ENCODE measurements at places on chromosomes 7 and 10. TPM values are rescaled to one million over a fixed set of nuclear protein-coding genes. Genes with fewer than 3 reads are reported as not detected.
A peak's percentile ranks its signal among the peaks of the same experiment; 100 is the strongest.

The MAD1L1 gene
- 31.6 TPM for total RNA-seq

The AGBL3 gene
- total RNA-seq = 6.4 TPM

The ADAMTS14 gene
- 0.87 TPM for total RNA-seq

DNA sequence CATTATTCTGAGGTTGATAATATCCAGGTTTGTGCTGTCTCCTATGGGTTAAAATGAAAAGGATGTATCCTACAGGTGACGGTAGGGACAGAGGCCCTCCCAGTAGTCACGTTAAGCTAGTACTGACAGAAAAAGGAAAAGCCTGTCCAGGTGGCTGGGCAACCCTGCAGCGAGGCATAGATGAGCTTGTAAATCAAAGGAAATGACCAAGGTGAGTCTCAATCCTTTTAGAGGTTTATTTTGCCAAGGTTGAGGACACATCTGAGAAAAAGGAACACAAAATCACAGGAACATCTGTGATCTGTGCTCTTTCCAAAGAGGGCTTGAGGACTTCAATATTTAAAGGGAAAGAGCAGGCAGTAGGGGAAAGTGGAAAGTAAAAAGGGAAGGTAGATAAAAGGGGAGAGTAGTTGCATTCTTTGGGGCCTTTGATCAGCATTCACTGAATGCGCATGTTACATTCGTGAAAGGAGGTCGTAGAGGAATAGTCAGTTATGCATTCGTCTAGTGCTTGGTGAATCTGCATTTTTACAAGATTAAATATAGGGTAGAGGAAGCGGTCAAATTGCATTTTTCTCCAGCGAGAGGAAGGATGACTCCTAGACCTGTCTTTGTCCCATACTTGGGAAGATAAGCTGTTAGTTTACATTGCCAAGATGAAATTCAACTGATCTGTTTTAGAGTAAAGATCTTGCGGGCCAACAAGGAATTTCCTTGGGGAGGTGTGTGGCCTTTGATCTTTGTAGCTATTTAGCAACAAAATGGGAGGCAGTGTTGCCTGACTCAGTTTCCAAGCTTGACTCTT lies 884 bp upstream of the GSTO1 start:
- DNase-seq = no peak

GRCh38 chr10:66835400-66835799 lies 90.4 kb upstream of the LRRTM3 start:
- DNase-seq = no peak

GRCh38 chr7:83851551-83851950 lies 202.6 kb upstream of the SEMA3E start:
- no peak for DNase-seq

DNA sequence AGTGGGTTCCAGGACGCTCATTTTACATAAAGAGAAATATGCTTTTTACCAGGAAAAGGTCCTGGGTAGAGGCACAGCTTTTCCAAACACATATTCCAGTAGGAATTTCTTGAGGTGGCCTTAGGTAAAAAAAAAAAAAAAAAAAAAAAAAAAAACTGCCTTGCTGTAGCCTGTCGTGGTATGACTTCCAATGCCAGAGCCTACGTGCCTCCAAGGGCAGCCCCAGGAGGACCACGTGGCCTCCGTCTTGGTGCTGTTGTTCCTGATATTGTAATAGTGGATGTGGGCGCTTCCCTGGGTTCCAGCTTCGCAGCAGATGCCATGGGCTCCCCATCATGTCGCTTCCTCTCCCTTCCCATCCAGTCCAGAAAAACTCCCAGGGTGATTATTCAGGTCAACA lies 49.3 kb downstream of the PRKAG2 start:
- no peak for DNase-seq

- no peak for DNase-seq
Observed at GRCh38 chr7:91692800-91693199, 187.7 kb downstream of the MTERF1 start.

DNA sequence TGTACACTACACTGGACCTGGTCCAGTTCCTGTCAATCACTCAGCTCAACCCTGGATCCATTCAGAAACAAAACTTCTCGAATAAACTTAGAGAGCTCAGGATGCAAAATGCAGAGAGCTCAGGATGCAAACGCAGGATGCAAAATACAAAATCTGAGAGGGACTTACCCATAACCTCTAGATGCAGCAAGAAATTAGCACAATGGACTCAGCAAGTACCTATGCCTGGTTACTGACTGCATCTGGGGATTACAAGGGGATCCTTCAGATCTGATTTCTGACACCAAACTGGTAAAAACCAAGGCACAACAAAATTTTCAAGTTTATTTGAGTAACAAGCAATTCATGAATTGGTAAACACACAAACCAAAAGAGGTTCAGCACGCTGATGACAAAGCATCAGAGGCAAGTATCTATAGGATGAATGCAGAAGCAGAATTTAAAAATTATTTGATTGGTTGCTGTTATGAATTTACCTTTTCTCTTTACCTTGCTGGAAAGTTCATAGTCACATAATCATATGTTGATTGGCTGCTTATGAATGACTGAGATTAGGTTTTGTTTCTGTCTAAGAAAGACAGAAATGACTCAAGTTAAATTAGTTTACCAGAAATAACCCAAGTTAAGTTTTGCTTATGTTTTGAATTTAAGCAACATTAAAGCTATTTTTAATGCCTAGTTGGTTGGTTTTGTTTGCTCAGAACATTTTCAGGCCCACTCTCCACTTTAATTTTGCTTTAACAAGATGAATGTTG lies 11.4 kb downstream of the GIMAP6 start:
- DNase-seq = no peak

DNA sequence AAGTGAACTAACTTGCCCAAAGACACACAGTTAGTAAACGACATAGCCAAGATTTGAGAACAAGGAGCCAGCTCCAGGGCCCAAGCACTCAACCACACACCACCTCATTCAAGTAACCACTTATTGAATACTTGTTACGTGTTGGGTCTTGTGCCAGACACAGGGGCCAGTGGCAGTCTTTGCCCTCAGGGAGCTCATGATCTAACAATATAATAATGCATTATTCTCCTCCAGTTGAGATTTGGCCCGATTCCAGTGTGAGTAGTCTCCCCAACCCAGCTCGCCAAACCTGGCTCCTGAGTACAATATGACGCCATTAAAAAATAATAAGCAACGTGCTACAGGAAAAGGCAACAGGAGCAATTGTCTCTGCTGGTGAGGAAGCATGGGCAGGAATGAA lies 14.4 kb upstream of the STK17A start:
- no peak for DNase-seq

- DNase-seq = no peak
Observed at GRCh38 chr7:73739387-73739767, 775 bp upstream of the ABHD11 start.

DNA sequence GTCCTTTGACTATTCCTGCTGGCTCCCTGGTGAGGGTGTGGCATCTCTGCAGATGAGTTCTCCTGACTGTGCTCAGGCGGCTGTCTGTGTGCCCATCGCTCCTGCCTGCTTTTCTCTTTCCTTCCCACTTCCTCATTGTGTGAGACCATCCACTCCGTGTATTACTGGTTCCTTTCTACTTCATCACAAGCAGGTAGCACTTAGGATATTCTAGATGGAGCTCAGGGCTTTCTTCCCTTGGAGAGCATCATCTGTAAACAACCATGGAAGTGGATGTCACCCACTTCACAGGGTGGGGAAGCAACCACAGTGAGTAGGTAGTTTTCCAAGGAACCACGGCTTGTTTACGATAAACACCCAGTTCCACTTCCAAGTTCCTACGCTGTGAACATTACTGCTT lies 15.7 kb downstream of the DNAJB6 start:
- no peak for DNase-seq

DNA sequence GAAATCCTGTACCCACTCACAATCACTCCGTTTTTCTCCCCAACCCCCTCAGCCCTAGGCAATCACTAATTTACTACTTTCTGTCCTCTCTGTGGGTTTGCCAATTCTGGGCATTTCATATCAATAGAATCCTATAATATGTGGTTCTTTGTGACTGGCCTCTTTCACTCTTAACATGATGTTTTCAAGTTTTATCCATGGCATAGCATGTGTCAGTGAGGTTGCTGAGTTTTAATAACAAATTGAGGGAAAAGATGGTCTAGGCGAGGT lies 11.9 kb downstream of the PLAU start:
- no peak for DNase-seq

GRCh38 chr7:142469696-142470543 lies 212.1 kb upstream of the PRSS58 start:
- DNase-seq = no peak

DNA sequence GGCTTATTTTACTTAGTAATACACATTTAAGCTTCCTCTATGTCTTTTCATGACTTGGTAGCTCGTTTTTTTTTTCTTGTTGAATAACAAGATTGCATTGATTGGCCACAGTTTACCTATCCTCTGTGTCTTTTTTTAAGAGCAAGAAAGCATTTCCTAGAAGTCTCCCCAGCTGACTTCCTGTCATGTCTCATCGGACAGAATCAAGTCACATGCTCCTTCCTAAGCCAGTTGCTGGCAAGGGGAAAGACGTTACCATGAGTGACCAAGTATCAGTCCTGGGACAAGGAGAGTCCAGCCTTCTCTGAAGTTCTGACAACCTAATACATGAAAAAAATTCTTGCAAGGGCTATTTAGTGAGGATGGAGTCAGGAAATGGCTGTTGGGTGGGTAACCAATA lies 24.9 kb upstream of the SFRP5 start:
- no peak for DNase-seq

GRCh38 chr7:71630516-71630915 lies 498.6 kb downstream of the GALNT17 start:
- no peak for DNase-seq

GRCh38 chr7:135943134-135943879 lies 33.9 kb downstream of the MTPN start:
- no peak for DNase-seq

DNA sequence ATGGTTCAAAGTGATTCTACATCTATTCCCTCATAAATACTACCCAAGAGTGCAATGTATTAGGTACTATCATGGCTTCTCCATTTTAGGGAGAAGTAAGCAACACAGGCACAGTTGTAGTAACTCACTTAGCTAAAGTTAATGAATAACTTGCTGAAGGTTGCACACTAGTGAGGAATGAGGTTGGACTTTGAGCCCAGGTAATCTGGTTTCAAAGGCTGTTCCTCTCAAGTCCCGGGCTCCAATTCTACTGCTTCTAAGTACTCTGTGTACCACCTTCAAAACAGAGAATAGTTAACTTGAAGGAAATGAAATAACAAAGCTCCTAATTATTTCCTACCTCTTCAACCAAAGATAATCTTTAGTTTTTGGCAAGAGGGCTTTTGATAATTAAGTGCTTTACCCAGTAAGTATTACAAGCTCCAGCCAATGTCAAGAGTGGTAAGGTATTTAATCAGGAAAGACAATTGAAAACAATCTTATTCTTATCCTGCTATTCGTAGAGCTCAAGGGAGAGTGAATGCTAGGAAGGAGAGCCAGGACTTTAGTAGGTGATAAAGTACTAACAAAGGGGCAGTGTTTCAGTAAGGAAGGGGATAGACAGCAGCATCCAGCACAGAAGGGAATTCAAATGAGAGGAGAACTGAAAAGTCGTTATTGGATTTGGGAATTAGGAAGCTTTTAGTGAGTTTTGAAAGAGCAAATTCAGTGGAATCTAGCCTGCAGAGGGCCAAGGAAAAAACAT lies 158.2 kb upstream of the PTPRZ1 start:
- DNase-seq = peak; percentile 85

- DNase-seq = no peak
Observed at GRCh38 chr10:29722777-29723176, 88.0 kb upstream of the SVIL start.
